ENCODE measurements at places on chromosomes 1 and 21.

GRCh38 chr1:48611841-48612240, 139.8 kb upstream of the SPATA6 start:
- DNase-seq, result no peak

- DNase-seq, result no peak
Measured at GRCh38 chr1:109368464-109368863, 29.3 kb downstream of the SORT1 start.

DNA sequence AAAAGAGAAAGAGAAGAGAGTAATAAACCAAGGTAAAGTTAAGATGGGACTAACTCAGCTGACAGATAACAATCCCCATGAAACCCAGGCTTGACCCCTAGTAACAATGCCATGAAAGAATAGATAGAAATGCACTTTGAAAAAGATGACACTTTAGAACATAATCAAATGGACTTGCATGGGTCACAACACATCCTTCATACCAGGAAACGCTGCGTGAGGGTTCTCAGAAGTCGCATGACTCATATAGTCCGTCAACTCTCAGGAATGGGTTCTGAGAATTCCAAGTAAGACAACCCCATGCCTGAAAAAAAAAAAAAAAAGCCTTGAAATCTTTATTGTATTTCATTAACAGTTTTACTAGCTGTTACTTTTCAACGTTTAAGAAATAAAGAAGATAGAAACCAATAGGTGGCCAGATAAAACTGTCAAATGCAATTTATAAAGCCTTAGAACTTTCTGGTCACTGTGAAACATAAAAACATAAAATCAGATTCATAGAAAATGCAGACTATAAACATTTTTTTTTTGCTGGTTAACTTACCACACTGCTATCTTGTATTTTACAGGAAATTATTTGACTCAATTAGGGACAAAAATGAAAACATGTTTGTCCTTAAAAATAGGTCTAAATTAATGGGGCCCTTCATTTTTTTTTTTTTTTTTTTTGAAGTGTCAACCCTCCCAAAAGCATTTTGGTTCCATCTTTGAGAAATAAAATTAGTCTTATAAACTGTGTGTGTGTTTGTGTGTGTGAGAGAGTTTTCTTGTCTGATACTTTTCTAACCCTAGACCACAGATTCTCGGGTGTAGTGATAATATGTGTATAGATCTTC, 202.1 kb downstream of the NCAM2 start:
- peak; percentile 97 for DNase-seq

GRCh38 chr1:150761801-150762200, 3.8 kb downstream of the CTSS start:
- DNase-seq, result no peak

- DNase-seq, result no peak
Measured at GRCh38 chr21:18622383-18622782, 218.8 kb upstream of the TMPRSS15 start.

DNA sequence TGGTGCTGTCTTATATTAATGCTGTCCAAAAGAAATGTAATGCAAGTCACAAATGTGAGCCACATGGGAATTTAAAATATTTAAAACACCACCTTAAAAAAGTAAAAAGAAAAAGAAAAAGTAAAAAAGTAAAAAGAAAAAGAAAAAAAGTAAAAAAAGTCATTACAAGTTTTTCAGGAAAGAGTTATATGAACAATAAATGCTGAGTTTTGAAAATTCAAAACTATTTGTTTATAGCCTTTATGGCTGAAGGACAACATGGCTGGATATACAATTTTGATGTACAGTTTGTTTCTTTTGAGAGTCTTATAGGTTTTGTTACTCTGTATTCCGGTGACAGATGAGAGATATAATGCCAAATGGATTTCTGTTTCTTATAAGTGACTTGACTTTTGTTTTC, 29.1 kb downstream of the GPR88 start:
- DNase-seq, result no peak

GRCh38 chr1:90612033-90612432, 105.1 kb downstream of the BARHL2 start:
- no peak for DNase-seq

- no peak for DNase-seq
Measured at GRCh38 chr1:213179784-213180183, 128.7 kb downstream of the RPS6KC1 start.

- no peak for DNase-seq
Measured at GRCh38 chr21:17462276-17462981, 50.4 kb upstream of the CXADR start.

- no peak for DNase-seq
Measured at GRCh38 chr21:35783721-35784120, 276.6 kb downstream of the SETD4 start.

GRCh38 chr1:12690156-12690555, 25.8 kb upstream of the AADACL3 start:
- no peak for DNase-seq

DNA sequence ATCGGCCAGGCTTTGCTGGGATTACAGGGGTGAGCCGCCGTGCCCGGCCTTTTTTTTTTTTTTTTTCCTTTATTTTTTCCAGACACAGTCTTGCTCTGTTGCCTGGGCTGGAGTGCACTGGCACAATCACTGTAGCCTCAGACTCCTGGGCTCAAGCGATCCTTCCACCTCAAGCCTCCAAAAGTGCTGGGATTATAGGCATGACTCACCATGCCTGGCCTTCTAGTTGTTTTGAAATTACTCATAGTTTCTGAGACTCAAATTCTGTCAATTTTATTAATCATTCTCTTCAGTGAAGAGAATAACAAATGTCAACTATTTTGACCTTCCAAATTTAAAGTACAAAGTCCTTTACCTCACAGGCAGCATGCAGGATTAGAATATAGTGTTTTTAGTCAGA, 374.5 kb downstream of the PLA2G4A start:
- peak; percentile 51 for DNase-seq

DNA sequence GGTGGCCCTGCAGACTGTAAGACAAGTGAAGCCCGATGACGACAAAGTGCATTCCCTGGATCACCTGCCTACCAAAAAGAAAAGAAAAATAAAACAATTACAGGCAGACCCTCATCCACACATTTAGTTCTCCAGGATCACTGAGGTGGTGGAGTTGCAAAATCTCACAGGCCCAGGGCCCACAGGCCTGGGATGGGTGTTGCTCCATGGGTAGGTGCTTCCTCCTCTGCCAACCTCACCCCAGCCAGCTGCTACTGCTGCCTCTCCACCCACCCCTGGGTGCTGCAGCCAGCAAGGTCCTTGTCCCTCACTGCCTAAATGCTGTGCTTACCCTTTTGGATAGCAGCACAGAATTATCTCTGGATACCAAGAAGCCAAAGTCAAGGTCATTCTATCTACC, 146.4 kb upstream of the GALNT2 start:
- no peak for DNase-seq

GRCh38 chr1:228276901-228277490, 69.2 kb downstream of the OBSCN start:
- no peak for DNase-seq

DNA sequence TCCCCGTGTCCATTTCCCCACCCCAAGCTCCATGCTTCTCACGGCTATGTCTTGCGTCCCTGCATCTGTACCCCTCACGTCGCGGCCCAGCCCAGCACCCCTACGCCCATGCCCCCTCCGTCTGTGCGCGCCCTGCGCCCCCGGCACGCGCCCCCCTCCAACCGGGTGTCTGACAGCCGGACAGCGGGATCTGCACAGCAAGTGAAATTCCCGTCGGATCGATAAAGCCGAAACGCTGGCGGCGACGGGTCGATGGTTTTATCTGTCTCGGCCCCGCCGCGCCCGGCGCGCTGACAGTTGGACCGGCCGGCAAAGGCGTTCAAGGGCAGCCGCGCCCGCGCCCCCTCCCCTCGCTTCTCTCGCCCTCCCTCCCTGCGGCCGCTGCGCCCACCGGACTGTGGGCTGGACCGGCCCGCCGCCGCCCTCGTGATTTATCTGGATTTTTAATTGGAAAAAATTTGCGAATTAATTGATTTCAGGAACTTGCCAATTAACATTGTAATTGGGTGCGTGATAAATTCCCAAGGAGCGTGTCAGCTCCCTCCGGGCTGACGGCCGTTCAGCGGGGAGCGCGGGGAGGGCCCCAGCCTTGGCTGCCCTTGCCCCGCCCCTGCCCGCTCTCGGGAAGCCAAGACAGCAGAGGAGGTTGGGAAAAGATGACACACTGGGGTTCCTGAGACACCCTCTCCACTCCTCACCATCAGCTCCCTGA, 57.1 kb downstream of the TMEM53 start:
- no peak for DNase-seq

- no peak for DNase-seq
Measured at GRCh38 chr21:46527801-46528200, 69.1 kb downstream of the DIP2A start.

GRCh38 chr1:62530516-62531154, 66.7 kb upstream of the ANGPTL3 start:
- DNase-seq, result no peak

GRCh38 chr1:22749919-22750684, 39.5 kb downstream of the EPHB2 start:
- DNase-seq, result peak; percentile 84

- DNase-seq, result no peak
Measured at GRCh38 chr1:215650446-215651149, 83.5 kb downstream of the KCTD3 start.

GRCh38 chr1:76854255-76854654, 13.0 kb upstream of the ST6GALNAC5 start:
- DNase-seq, result no peak

- no peak for DNase-seq
Measured at GRCh38 chr1:160777486-160778089, 18.4 kb upstream of the LY9 start.

DNA sequence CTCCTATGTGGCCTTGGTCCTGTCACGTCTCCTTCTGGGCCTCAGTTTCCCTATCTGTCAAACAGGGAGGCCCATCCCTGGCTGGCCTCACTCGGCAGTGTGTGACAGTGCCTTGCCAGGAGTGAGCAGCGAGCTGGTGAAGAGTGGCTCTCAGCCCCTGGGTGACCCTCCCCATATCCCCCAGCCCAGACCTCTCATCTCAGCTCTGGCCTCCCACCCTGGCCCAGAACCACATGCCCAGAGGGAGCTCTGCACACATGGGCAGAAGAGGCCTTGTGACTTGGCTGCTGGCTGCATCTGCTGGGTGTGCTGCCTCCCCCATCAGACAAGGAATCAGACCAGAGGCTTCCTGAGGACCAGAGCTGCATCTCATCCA, 19.5 kb upstream of the PADI1 start:
- no peak for DNase-seq

DNA sequence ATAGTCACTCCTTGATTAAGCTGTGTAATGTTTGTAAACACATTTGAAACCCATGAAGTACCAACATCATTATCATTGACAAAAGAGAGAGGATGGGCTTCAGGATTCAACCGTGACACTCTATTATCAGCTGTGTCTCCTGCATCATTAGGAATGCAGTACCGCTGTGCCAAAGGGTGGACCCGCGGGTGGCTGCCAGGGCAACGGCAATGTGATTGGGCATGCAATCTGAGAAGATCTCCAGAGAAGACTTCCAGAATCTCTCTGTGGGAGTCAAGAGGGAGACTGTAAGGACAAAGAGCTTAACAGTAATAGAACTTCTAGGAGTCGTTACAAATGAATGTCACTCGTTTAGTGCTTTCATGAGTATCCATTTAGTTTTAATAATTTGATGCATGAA, 97.9 kb downstream of the USH2A start:
- no peak for DNase-seq

- DNase-seq, result no peak
Measured at GRCh38 chr1:198203434-198203833, 46.6 kb downstream of the NEK7 start.

- no peak for DNase-seq
Measured at GRCh38 chr1:109269981-109270622, 12.8 kb downstream of the PSRC1 start.
